DMS 273 treated with DMSO at 0.1 percent for 48 hours (cell line): ENCODE measurements at places on chromosomes 1 and 21.
A peak's percentile ranks its signal among the peaks of the same experiment; 100 is the strongest.

GRCh38 chr1:93703643-93704042 lies 22.0 kb upstream of the BCAR3 start:
- DNase-seq = no peak

DNA sequence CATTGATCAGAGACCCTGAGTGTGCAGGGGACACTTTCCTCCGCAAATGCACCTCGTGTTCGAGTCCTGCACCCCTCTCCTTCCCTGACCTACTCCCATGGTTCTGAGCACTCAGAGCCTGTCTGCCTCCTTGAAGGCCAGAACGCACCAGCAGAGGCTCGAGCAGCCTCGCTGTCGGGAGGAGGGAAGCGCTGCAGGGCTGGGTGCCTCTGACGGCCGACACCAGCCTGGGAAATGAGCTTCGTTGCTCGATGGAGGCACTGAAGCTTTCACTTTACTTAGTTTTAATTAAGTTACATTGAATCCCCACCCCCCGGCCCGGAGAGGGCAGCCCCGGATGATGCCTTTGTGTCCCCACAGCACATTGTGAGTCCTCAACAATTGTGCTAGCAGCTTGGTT lies 156.3 kb upstream of the ARHGEF16 start:
- no peak for DNase-seq

DNA sequence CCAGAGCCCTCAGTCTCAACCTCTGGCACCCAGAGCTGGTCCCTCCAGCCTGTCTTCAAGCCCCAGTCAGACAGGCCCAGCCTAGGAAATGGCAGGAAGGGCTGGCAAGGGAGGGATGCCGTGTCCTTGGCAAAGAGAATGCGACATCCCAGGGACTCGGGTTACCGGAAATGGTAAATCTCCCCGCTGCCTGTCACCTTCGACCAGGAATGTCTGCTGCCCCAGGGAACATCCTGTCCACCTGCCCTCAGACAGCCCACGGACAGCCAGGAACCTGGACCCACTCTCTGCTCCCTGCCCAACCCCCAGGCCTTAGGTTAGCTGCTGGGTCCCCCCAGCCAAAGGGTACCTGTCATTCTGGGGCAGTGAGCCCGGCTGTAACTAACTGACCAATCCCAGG lies 23.9 kb downstream of the HSPG2 start:
- DNase-seq = no peak

DNA sequence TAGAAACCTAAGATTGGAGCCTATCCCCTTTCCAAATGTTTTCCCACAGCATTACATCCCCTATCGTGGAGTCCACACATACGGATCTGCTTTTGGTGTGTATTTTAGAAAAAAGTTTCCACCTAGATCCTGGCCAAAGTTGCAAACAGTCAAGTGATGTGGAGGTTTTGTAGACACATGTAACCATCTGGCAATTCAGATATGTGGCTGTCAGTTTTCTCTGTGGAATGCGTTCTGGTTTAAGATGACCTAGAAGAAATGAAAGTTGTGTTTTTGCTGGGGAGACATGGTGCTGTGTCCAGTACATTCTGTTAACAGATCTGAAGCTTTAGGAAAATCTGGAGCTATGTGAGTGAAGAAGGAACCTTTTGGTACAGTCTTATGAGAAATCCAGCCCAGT lies 14.8 kb downstream of the RNF220 start:
- DNase-seq = no peak

- DNase-seq = peak; percentile 62
These were observed at the start of gene STPG1 for GRCh38 chr1:24413350-24414163. TSS of gene STPG1 (minus strand) at chr1:24413782. CDS start at chr1:24401388, 12,394 bp downstream.

GRCh38 chr1:174719194-174719593 lies 271.4 kb downstream of the GPR52 start:
- DNase-seq = no peak

DNA sequence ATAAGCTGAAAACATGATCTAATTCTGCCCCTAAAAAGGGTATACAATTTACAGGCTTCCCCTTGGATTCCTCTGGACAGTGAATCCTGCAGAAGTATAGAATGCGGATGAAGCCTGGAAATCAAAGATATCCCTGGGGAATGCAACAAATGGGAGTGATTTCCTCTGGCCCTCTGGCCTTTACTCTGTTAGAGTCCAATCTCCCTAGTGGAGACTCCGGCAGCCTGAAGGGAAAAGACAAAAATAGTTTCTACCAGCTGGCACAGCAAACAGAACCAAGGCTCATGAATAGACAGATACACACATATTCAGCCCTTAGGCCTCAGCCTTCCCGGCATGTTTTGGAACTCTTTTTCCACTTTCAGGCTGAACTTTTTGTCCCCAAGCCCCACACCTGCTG lies 3.9 kb upstream of the LRRC52 start:
- no peak for DNase-seq

GRCh38 chr1:13732971-13733667 lies 33.1 kb downstream of the PRDM2 start:
- no peak for DNase-seq

DNA sequence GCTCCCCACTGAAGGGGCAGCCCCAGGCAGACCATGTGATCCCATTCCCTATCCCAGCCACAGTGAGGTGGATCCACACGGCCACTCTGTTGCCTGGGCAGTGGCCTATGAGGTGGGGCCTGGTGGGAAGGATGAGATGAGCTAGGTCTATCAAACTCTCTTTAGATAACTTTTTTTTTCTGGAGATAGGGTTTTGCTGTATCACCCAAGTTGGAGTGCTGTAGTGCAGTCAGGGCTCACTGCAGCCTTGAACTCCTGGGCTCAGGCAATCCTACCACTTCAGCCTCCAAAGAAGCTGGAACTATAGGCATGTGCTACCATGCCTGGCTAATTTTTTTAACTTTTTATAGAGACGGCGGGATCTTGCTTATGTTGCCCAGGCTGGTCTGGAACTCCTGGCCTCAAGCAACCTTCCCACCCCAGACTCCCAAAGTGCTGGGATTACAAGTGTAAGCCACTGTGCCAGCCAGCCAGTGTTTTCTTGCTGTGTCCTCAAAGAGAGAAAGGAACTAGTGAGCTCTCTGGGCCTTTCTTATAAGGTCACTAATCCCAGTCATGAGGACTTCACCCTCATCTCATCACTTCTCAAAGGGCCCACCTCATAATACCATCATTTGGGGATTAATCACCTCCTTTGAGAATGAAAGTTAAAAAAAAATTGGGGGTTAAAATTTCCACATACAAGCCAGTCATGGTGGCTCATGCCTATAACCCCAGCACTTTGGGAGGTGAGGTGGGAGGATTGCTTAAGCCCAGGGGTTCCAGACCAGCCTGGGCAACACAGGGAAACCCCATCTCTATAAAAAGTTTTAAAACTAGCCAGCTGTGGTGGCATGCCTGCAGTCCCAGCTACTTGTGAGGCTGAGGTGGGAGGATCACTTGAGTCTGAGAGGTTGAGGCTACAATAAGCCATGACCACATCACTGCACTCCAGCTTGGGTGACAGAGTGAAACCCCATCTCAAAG lies 36.6 kb downstream of the H3-3A start:
- DNase-seq = no peak

GRCh38 chr1:54490361-54491248 lies 57.4 kb upstream of the ACOT11 start:
- no peak for DNase-seq

DNA sequence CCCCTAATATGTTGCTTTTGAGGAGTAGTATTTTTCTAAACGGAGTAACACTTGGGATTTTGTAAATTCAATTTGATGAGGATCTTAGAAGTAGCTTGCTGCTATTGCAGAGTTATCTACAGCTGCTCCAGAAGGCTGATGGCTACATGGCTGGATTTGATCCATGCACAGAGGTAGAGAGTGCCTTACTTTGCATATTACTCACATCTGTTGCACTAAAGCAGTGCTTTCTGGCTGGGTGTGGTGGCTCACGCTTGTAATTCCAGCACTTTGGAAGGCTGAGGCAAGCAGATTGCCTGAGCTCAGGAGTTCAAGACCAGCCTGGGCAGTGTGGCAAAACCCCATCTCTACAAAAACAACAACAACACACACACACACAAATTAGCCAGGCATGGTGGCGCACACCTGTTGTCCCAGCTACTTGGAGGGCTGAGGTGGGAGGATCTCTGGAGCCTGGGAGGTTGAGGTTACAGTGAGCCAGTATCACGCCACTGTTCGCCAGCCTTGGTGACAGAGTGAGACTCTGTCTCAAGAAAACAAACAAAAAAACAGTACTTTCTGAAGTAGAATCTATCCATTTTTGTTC lies 24.6 kb downstream of the RALGPS2 start:
- peak; percentile 11 for DNase-seq

DNA sequence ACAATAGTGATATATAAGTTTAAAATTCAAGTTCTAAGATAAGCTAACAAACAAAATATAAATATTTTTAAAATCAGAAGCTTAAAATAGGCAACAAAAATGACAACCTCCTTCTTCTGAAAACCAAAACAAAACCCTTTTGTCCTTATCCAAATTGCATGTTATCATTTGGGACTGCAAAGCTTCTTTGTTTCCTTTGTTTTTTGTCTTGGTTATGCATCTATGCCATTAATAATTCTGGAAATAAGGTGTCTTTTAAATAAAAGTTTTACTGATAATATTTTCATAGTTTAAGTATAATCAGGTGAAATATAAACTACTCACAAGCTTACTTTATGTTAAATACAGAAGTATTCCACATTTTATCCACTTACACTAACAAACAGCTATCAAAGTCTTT lies 20.5 kb downstream of the ADSS2 start:
- no peak for DNase-seq

DNA sequence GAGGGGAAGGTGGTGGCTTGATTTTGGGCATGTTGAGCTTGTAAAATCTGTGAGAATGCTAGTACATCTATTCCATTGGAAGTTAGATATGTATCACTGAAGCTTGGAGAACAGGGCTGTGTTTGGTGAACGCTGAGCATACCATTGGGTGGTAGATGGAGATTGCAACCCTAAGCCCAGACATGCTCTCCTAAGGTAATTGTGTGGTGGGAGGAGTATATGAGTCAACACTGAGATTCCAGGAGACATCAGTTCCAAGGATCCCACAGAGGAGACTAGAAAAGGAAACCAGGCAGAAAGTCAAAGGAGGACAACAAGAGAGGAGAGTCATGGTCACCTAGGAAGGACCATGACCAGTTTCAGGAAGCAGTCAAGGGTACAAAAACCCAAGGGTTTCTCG lies 60.4 kb downstream of the KIF21B start:
- no peak for DNase-seq

GRCh38 chr1:201759194-201759815 lies 69.7 kb upstream of the IPO9 start:
- DNase-seq = no peak

GRCh38 chr1:218324226-218324580 lies 20.9 kb upstream of the TGFB2 start:
- DNase-seq = no peak

DNA sequence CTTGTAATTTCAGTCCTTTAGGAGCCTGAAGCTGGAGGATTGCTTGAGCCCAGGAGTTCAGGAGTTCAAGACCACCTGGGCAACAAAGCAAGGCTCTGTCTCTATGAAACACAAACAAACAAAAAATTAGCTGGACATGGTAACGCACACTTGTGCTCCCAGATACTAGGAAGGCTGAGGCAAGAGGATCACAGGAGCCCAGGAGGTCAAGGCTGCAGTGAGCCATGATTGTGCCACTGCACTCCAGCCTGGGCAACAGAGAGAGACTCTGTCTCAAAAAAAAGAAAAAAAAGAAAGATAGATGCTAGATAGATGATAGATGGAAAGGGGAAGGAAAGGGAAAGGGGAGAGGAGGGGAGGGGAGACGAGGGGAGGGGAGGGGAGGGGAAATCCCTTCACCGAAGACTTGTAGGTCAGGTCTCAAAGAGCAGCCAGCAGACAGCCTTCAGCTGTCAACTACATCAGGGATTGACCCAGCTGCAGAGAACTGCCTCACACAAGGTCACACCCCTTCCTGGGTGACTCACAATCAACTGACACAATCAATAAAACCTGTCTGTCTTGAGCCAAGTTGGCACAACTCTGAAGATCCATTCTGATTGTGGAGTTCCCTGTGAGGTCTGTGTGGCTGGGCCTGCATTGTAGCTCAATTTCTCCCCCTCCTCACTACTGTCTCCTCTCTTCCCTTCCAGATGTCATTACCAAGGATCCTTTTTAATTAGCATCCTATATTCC lies 200.6 kb downstream of the RGS7 start:
- DNase-seq = no peak

GRCh38 chr1:235052067-235053008 lies 76.3 kb downstream of the TOMM20 start:
- DNase-seq = no peak

DNA sequence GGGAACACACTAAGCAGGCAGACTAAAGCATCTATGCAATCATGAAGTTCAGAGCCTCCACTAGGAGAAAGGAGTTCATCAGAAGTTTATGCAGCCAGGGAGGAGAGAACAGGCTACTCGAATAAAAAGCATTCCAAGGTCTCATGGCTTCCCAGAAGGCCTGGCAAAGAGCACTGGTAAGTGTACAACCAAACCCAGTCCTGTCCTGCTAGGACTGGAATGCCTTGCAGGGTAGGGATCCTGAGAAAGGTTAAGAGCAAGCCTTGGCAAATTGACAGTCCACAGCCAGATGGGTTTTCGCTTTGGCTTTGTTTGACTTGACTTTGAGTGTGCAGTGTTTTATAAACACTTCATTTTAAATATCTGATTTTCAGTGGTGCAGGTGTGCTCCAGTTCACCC lies 133.6 kb upstream of the ATP1B1 start:
- DNase-seq = no peak

DNA sequence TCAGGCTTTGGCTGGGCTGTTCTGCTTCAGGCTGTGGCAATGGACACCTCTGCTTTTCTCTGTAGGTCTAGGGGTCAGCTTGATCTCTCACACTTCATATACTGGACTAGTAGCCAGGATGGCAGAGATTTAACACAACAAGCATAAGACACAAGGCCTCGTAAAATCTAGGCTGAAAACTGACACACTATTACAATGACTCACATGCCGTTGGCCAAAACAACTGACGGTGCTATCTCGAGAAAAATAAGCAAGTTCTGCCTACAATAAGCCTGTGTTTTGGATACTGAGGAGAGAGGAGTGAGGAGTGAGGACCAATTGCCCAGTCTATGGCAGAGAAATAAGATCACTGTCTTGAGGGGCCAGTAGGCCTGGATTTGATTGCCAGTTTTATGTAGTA lies 840.7 kb upstream of the ADAMTS5 start:
- DNase-seq = no peak

DNA sequence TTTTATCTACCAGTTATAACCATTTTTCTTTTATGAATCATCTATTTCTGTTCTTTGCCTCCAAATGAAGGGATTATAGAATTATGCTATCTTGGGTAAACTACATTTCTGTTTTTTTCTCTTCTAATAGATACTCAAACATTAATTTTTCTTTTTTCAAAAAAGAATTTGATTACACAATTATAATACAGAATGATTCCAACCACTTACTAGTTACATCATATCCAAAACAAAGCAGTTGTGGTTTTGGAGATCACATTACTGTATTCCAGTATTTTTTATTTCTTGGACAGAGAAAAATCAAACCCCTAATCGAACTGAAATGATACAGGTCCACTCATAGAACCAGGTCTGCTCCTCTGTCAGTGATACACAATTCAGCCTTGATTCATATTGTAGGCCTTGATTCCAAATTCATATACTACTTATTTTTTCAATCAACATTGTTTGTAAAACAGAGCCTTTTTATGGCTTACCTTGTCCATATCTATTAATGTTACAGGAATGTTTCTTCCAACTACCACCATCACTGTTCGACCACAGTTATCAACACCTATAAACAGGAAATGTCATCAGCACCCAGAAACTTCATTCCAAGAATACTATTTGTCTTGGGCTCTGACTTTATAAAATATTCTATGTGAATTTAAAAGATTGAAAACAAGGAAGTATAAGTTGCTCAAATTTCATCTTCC lies 43.2 kb downstream of the GDAP2 start:
- DNase-seq = no peak

GRCh38 chr1:24416666-24417391 lies 1.2 kb downstream of the NIPAL3 start:
- no peak for DNase-seq
